Kasumi-1 (cell line): ENCODE measurements at places on chromosomes 6 and 20.

GRCh38 chr20:17343091-17343490, 116.3 kb downstream of the PCSK2 start:
- DNase-seq, result no peak

DNA sequence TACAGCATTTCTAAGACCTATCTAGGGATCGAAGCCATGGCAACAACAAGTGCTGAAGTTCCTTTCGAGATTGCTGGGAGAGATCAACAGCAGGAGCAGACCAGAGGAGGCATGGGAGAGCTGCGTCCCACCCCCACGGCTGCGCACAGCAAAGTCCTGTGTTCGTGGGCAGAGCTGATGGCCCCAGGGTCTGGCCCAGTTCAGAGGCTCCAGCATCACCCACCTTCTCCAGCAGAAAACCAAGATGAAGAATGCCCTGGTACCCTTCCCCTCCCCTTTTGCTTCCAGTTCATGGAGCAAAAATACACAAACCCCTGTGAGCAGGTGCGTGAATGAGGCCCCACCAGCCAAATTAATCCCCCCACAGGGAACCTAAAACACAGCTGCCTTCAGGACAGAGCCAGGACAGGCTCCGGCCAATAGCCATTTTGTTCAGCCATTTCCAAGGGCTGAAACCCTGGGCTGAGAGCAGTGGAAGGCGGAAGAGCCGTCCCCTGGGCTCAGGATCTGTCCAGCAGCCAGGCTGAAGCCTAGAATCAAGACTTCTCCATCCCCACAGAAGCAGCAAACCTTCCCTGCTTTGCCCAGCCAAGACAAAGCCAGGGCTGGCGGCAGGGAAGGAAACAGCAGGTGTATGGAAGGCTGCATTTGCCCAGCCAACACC, 102.8 kb downstream of the PREX1 start:
- DNase-seq, result no peak

GRCh38 chr20:17662333-17663039, 19.6 kb downstream of the RRBP1 start:
- DNase-seq, result no peak

GRCh38 chr6:14144678-14145113, 27.1 kb downstream of the CD83 start:
- DNase-seq, result peak; percentile 69

DNA sequence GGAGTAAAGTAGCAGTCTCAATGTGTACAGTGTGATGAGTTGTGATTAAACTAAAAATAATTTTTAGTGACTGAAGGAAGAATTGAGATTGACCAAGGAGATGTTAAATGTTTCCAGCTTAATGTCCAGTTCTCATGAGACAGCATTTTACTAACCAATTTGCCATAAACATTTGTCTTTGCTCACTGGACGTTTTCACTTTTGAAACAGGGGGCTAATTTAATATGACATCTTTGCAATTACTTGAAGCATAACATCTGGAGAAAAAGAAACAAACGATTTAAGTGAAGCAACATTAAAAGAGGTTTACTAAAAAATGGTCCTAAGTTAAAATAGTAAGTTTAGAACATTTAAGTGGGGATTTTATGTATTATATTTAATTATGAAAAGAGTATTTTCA, 443.8 kb downstream of the BCKDHB start:
- DNase-seq, result no peak

DNA sequence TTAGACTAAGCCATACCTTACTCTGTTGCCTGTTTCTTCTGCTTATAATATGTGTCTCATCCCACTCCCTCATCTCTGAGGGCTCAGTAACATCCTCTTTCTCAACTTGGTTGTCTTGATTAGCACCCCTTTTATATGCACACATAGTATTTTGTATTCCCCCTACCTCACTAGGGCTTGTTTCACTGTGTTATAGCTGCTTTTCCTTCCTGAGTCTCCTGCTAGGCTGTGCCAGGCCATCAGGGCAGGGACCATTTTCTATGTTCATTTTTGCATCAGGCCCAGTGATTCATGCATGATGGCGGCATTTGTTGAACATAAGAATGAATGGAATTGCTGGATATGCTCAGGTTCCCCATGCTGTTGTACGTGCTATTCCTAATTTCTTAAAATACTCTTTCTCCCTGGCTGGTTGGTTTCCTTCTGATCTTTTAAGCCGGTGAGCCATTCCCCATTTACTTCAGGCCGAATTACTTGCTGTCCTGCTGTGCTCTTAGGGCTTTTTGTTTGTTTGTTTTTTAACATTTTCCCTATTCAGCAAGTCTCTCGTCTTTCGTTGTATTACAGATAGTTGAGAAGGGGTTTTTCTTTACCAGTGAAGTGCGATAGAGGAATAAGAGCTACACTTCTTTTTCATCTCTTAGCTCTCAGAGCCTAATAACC, 183.2 kb downstream of the CARMIL1 start:
- no peak for DNase-seq

GRCh38 chr20:9660236-9660868, 146.0 kb downstream of the LAMP5 start:
- peak; percentile 1 for DNase-seq

DNA sequence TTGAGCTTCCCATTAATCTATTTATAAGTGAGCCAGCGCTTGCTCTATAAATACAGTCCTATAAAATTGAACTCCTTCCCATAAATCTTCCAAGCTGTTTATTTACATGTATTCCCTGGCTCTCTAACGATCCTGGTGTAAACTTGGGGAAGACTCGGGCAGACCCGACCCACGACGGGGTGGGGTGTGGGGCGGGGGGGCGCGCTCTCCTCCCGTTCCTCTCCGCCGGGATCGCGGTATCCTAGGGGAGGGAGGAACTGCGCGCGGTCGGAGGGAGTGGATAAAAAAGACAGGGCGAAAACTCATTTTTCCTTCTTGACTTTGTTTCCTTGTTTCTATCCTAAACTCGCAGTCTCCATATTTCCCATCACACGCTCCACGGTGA, 31.1 kb downstream of the TFAP2B start:
- DNase-seq, result no peak

DNA sequence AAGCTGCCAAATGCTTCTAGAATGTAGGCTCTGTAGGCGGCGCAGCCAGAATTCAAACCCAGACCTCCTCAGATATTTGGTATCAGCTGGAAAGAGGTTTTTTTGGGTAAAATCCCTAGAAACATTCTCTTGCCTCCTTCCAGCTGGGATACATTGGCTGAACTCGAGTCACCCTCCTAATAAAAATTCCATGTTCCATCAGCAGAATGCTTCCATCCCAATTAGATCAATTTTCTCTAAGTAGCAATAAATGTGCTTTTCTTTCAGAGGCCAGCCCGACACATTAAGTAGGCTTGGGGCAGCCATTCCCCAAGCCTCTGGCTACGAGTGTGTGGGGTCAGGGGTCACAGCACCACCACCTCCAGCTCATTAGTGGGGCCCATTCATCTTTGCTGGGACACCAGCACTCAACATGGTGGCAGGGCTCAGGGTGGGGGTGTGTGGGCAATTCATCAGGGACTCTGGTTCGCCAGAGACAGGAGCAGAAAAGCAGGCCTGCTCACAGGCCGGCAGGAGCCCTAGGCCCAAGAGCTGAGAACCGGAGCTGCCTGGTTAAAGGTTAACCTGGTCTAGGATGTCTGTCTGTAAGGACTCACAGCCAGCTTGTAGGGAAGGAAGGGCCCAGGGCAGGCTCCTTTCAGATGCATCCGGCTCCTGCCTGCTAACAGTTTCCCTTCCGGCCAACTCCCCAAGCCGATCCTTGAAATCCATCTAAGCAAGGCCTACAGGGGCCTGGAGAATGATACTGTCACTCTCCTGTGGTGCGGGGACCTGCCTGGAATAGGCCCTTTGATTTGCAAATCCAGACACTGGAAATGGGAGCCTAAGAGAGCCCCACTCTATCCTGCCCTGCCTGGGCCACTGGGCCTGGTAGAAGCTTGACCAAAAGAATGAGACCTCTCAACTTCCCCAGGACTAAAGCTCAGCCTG, 159.1 kb upstream of the TOP1 start:
- DNase-seq, result no peak

- no peak for DNase-seq
Observed at GRCh38 chr6:81769824-81770223, 17.3 kb upstream of the TENT5A start.

- DNase-seq, result no peak
Observed at GRCh38 chr20:47243003-47243402, 113.5 kb downstream of the ZMYND8 start.

- no peak for DNase-seq
Observed at GRCh38 chr6:164166996-164167395, 752.5 kb downstream of the QKI start.

DNA sequence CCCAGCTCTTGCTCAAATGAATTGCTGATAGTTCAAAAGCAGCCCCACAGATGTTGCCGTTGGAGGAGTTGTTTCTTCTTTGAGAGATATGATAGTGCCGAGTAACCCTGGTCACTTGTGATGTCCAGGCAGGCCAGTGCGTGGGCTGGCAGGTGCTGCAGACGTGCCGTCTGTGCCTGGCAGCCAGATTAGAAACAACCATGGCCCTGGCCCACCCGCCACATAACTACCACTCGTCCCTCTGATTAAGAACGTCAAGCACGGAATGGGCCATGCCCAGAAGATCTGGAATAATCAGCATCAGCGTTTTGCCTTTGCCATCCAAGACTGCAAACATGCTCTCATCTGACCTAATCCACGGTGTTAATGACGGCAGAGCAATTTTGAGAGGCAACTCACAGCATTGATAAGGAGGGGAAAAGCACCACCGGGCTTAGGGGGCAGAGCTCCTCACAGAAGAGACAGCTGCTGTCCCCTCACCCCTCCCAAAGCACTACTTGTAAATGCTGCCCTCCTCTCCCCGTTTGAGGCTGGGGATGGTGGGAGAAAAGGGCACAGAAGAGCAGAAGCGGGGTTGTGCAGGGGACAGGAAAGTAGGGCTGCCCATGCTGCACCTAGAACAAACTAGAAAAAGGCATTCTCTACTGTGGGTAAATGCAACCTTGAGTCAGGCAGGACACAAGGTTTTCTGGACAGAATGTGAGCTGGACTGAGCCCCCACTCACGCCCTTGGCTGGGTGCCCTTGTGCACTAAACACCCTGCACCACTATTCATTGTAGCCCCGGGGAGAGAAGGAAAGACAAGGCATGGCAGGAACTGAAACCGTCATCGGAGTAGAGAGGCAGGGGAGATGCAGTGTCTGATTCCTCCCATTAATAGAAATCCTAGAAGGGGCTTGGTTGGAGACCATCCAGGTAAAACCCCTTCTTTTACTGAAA, 5.3 kb upstream of the CPNE5 start:
- DNase-seq, result no peak

- DNase-seq, result no peak
Observed at GRCh38 chr20:10558635-10559187, 115.1 kb downstream of the JAG1 start.

GRCh38 chr6:18186540-18187250, 31.5 kb downstream of the KDM1B start:
- DNase-seq, result peak; percentile 28

GRCh38 chr20:36154700-36155628, at the start of gene EPB41L1:
TSS of gene EPB41L1 (plus strand) at chr20:36154740. CDS start at chr20:36173778, 19,038 bp downstream.
- no peak for DNase-seq

DNA sequence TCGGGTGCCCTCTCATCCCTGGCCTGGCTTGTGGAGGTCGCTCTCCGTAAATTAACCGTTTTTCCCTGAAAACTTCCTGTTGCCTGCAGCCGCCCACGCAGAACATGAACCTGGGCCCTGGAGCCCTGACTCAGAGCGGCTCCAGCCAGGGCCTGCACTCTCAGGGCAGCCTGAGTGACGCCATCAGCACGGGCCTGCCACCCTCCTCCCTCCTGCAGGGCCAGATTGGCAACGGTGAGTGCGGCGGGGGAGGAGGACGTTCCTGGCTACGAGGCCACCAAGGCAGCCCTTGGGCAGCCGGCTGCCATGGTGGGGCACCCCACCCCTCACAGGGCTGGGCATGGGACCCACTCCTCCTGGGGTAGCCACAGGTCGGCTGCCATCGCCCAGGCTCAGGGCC, 17.8 kb downstream of the SS18L1 start:
- no peak for DNase-seq

DNA sequence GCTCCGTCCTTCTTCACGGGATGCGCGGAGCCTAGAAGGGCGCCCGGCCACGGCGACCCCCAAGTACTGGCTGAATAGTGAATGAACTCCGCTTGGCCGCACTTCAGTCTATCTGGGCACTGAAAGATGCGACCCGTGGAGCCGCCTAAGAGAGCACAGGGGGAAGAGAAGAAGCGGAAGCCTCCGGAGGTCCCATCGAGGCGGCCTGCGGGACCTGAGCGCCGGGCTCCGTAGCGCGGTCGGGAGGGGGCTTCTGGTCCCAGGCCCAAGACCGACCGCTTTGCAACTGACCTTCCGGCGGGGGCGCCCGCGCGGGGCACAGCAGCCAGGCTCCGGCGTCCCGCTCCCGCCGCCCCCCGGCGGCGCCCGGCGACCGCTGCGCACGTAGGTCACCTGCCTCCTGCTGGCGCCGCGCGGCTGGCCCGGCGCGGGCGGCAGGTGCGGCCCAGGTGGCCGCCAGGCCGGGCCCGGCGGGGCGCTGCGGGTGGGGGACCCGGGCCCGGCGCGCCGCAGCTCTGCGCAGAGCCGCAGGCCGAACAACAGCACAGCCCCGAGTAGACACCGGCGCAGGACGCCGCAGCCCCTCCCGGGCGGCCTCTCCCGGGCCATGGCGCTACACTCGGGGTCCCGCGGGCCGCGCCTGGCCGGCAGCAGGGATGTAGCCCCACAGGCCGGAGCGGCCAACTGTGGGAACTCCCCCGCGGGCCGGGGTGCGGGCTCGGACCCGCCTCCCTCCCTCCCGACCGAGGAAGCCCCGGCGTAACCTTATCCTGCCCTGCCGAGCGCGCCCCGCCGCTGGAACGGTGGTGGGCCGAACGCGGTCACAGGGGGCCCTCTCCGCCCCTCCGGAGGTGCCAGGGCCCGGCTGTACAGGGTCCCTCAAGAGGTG, at the start of gene METTL24:
TSS of gene METTL24 (minus strand) at position 686 of the 889 bp plus-strand sequence. CDS start at position 609, 77 bp downstream.
- peak; percentile 26 for DNase-seq

DNA sequence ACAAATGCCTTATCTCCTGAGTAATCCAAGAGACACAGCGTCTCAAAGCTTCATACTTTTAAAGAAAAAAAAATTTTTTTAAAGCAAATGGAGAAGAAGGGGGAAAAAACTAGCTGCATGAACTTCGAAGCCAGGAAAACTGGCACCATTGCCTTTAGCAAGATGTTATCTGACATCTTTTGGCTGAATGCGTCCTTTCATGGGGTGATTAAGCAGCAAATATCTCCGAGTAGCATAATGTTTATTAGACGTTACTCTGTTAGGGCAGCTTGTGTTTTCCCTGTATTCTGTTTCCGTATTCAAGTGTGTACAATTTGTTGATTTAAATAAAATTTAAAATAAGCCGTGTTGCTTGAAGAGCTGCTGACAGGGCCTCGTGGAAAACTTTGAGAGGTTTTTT, 76.5 kb upstream of the TSHZ2 start:
- DNase-seq, result no peak

DNA sequence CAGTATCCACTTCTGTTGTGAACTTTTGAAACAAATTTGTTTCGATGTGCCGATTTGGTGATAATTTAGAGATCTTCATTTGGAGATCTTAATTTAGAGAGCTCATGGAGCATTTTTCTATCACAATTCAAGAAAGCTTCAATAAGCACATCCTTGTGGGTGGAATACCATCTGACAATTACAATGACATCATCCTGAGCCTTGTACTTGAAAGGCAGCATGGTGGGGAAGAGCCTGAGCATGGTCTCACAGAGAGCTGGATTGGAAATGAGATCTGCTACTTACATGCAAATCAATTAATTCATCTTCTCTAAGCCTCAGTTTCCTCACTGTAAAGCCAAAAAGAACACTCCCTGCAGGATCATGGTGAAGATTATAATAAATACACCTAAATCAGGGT, 75.9 kb downstream of the FRK start:
- DNase-seq, result no peak
